ENCODE measurements at places on chromosomes 4 and X.

- DNase-seq: no peak
Measured at GRCh38 chr4:52312722-52313121, 261.6 kb downstream of the SPATA18 start.

GRCh38 chrX:133979641-133980230, 5.7 kb downstream of the GPC3 start:
- DNase-seq: no peak

DNA sequence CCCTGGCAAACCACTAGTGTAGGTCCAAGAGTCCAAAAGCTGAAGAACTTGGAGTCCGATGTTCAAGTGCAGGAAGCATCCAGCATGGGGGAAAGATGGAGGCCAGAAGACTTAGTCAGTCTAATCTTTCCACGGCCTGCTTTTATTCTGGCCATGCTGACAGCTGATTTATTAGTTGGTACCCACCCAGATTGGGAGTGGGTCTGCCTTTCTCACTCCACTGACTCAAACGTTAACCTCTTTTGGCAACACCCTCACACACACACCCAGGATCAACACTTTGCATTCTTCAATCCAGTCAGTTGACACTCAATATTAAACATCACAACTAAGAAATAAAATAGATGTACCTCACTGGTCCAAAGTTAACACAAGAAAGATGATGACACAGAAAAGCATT, 134.8 kb upstream of the GABRA2 start:
- no peak for DNase-seq

- no peak for DNase-seq
Measured at GRCh38 chr4:141922236-141922635, 285.9 kb downstream of the IL15 start.

- no peak for DNase-seq
Measured at GRCh38 chrX:81414630-81415029, 212.7 kb downstream of the SH3BGRL start.

DNA sequence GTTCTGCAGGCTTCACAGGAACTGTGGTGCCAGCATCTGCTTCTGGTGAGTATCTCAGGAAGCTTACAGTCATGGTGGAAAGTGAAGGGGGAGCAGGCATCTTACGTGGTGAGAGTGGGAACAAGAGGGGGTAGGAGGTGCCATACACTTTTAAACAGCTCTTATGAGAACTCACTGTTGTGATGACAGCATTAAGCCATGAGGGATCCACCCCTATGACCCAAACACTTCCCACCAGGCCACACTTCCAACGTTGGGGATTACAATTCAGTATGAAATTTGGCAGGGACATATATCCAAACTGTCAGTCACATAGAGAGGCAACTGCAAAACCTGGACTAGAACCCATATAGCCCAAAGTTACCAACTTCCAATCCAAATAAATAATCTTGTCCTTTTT, 43.1 kb upstream of the ZCCHC12 start:
- no peak for DNase-seq

GRCh38 chr4:20676501-20677197, 23.6 kb upstream of the PACRGL start:
- DNase-seq: no peak

DNA sequence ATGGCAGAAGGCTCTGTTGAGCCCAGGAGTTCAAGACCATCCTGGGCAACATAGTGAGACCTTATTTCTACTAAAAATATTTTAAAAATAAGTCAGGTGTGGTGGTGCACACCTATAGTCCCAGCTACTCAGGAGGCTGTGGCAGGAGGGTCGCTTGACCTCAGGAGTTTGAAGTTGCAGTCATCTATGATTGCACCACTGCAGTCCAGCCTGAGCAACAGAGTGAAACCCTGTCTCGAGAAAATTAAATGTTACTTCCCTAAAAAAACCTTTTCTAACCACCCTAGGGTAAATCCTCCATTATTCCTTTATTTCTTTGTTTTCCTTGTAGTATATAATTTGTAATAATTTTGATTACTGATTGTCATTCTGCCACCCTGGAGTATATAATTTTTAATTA, 7.9 kb downstream of the FAM200B start:
- DNase-seq: peak; percentile 75

- no peak for DNase-seq
Measured at GRCh38 chrX:150846130-150846529, 52.3 kb downstream of the CD99L2 start.

- DNase-seq: no peak
Measured at GRCh38 chr4:82747686-82748575, 50.7 kb downstream of the SCD5 start.

GRCh38 chr4:152398060-152398459, 137.8 kb downstream of the FBXW7 start:
- no peak for DNase-seq

GRCh38 chr4:140426610-140427105, 790 bp downstream of the CLGN start:
- DNase-seq: no peak

DNA sequence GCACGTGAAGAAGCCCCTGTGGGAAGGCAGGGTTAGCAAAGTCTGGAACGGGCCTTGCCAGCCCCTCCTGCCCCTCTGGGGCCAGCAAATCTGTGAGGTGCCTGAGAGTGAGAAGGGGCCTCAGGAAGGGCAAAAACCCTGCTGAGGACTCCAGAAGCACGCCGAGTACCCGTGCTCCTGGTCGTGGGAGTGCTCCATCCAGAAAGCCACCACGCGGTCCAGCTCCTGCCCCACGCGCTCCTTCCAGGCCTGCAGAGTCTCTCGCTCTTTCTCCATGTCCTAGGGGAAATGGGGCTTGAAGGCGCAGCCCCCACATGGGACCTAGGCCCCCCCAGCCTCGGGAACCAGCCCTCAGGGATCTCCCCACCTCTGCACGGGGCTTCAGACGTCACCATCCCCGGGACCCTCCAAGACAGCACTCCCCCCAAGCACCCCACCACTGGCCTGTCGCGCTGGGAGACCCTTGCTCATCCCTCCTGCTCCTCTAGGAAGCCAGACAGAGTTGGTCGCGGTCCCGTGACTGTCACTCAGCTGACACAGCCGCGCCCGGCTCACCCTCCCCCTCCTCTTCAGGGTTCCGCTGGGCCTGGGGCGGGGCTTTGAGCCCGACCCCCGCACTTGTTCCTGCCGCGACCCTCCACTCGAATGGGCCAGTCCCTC, at the start of gene RENBP:
RENBP (minus strand) TSS at position 504 of the 660 bp plus-strand sequence; CDS start at position 471, 33 bp downstream.
- peak; percentile 67 for DNase-seq

- no peak for DNase-seq
Measured at GRCh38 chr4:55444827-55445226, 49.1 kb downstream of the TMEM165 start.

Data from CD14-positive monocyte (primary cell).